ENCODE measurements at places on chromosomes 16 and 17. TPM values are rescaled to one million over a fixed set of nuclear protein-coding genes. Genes with fewer than 3 reads are reported as not detected.

GRCh38 chr16:83651871-83652270 lies 155.9 kb upstream of the HSBP1 start:
- no peaks in the 10 kb centered on the region for H3K27me3 ChIP-seq
- H3K4me3 ChIP-seq, result no peak overlapping the region
- no peaks in the 10 kb centered on the region for H3K36me3 ChIP-seq
- no peaks in the 10 kb centered on the region for H3K4me1 ChIP-seq

- peaks cover 17% of the 10 kb centered on the region for H3K27me3 ChIP-seq
- no peak for DNase-seq
- H3K4me1 ChIP-seq, result no peaks in the 10 kb centered on the region
- H3K36me3 ChIP-seq, result no peaks in the 10 kb centered on the region
These were observed 29.8 kb upstream of the ACSF3 start for GRCh38 chr16:89063768-89064320.

DNA sequence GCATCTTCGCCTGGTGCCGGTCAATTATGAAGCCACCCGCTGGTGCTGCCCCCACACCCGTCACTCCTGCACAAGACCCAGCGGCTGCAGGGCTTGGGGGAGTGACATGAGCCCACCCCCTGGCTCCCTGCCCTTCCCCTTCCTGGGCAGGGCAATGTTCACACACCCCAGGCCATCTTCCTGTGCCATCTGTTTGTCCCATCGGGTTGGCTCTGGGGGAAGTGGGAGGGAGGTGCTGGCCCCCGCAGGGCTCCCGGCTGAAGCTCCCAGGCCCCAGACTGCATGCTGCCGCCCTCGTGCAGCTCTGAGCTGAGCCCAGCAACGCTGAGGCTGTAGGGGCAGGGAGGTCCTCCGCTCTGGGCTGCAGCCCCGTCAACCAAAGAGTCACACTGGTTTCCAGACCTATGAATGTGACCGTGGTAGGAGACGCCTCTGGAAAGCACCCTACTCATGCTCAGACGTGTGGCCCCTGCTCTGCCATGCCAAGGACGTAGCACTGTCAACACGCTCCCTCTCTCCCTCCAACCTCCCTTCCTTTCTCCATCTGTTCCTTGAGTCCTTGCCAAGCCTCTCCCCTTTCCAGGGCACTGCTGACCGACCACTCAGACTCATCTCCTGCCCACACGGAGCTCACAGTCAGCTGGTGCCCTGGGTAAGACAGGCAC lies 140.4 kb downstream of the ENGASE start:
- peaks cover 80% of the 10 kb centered on the region for H3K27me3 ChIP-seq
- no peaks in the 10 kb centered on the region for H3K4me1 ChIP-seq
- no peaks in the 10 kb centered on the region for H3K36me3 ChIP-seq
- no peak for DNase-seq

DNA sequence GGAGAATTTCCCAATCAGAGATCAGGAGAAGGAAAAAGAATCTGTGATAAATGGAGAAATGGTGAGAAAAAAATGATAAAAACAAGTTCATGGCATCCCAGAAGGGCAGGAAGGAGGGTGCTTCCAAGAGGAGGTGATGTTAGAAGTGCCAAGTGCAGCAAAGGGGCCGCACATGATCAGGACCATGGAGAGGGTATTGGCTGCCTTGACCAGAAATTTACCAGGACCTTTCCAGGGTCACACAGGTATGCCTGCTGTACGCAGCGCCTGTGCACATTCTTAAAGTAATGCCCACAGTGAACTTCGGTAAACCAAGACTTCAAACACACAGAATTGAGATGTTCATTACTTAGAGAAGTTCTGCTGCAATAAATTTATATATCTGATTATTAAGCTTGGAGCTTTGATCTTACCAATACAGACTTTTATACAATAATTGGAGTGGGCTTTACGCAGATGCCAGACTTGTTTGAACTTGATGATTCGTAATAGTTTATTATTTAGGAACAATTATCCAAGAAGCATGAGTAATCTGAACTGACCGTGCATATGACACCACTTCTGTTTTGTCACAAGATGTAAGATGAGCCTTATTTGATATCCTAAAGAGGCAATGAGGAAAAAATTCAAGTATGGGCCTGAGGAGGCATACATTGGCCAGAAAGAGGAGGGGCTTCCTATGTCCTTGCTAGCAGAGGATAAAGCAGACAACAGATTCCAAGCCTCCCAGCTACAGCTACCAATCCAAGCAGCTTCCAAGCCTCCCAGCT lies 2.2 kb upstream of the KRT33A start:
- no peaks in the 10 kb centered on the region for H3K36me3 ChIP-seq
- no peak for DNase-seq
- no peaks in the 10 kb centered on the region for H3K27me3 ChIP-seq
- H3K27ac ChIP-seq, result no peak overlapping the region
- no peak overlapping the region for H3K4me3 ChIP-seq

DNA sequence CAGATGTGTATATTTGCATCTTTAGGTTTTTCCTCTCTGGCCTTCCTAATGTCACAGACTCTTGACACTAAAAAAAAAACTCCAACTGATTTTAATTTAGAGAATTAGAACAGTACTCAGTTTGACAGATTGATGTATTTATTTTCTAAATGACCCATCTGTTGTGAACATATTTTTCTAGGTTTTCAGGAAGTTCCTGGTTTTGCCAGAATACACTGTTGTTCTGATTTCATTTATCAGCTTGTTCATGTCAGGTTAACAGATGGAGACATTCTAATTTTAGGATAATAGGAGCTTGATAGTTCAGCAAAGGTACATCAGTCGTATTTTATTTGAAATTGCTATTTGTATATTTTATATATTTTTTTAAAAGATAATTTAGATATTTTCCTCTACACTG lies 133.4 kb downstream of the TANC2 start:
- no peak for DNase-seq
- peaks cover 14% of the 10 kb centered on the region for H3K4me1 ChIP-seq
- no peaks in the 10 kb centered on the region for H3K27me3 ChIP-seq
- peaks cover 2% of the 10 kb centered on the region for H3K36me3 ChIP-seq

Gene RNF222
- polyA plus RNA-seq, result 0.46 TPM

Gene KRT14
- 29,603 TPM for polyA plus RNA-seq

Measured in keratinocyte (primary cell).